OCI-LY7 (cell line): ENCODE measurements at places on chromosomes 5 and 9. TPM values are rescaled to one million over a fixed set of nuclear protein-coding genes. Genes with fewer than 3 reads are reported as not detected.

Gene GABRA6
- not detected in 2 replicates for total RNA-seq

DNA sequence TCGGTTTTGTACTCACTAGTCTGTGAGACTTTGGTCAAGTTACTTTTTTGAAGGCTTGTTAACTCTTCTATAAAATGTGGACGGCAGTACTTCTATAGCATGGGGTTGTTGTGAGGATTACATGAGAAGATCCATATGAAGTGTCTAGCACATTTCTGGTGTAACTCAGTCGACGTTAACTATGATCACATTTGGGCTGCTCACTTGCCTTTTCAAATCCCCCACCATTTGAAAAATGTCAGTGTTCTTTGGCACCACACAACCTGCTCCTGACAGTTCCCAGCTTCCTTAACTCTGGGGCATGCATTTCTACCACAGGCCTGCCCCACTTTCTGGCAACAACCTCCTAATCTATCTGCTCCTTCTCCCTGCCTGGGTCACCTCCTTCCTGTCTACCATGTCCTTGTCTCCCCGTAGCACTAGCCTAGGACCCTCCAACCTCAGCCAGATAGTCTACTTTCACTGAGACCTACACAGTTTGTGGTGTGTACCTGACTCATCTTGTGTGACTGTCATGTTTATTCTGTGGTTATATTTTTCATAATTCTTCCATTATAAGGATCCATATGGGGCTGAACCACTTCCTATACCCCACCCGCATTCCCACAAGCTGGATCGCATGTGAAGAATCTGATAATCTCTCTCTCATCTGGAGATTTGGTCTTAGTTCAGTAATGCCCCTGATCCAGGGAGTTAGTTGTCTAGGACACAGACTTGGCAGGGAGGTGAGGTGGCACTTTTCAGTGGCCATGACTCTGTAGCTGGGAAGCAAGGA is 30.2 kb upstream of the BASP1 start:
- no peak for DNase-seq

Gene SCGB3A2
- total RNA-seq: not detected in 2 replicates

- no peak for DNase-seq
These were observed 10.3 kb downstream of the SEPTIN8 start for GRCh38 chr5:132766806-132767055.

GRCh38 chr5:72556351-72557166 is 49.3 kb upstream of the ZNF366 start:
- peak; percentile 3 for DNase-seq

Gene FANCC
- 28.7 TPM in 2 replicates for total RNA-seq

Gene C9orf43
- total RNA-seq: 1.8 and 2.9 TPM in 2 replicates

DNA sequence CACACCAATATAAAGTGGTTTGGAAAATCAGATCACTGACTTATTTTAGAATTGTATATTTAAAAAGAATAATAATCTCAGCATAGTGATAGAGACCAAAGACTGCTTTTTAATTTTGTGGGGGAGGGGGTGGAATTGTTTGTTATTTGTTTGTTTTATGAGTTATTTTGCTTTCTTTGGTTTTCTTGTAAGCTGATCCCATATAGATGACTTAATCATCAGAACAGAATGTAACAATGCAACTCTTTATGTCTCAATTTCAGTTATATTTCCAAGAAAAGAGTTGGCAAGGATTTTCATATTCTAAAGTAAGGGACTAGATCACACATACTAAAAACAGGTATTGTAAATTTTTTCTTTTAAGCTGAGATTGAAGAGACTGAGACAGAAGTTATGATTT is 984.9 kb downstream of the TLE4 start:
- no peak for DNase-seq

- no peak for DNase-seq
These were observed 41.1 kb downstream of the FGF1 start for GRCh38 chr5:142644640-142645361.

- DNase-seq: peak; percentile 23
These were observed 6.3 kb downstream of the MRPL36 start for GRCh38 chr5:1793301-1793740.

DNA sequence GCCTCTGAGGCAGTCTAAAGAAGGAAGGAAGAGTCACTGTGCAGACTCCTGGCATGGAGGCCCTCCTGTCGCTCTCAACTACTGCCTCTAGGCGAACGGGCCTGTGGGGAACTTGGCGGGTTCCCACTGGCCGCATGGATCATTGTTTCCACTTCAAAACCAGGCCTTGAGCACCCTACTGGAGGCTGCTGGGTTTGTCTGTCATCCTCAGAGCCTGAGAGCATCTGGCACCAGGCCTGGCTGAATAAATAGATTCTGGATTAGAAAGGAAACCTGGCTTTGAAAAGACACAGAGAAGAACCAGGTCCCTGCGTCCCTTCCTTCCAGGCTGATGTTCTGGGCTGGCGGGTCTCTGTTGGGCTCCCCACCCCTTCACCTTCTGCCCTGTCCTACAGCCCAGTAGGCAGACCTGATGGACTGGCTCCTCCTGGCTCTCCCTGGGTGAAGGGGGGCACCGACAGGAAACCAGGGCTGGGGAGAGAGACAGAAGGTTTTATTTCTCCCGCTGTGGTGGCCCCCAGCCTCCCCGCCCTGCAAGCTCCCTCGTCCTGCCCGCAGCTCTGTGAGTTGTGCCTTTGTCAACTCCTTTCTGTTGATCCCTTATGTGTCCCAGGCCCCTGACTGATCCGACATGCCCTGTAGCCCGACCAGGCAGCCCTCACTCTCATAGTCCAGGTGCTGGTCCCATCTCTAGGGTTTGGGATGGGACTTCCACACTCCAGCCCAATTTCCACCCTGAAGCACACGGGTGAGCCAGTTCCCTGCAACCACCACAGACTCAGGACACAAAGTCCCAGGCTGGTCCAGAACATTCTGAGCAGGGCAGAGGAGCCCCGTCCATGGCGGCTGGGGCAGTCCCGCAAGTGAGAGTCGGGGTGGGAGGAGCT is 50.1 kb downstream of the ADAMTS2 start:
- no peak for DNase-seq
